ENCODE measurements at places on chromosomes 3 and 15.
A peak's percentile ranks its signal among the peaks of the same experiment; 100 is the strongest.

DNA sequence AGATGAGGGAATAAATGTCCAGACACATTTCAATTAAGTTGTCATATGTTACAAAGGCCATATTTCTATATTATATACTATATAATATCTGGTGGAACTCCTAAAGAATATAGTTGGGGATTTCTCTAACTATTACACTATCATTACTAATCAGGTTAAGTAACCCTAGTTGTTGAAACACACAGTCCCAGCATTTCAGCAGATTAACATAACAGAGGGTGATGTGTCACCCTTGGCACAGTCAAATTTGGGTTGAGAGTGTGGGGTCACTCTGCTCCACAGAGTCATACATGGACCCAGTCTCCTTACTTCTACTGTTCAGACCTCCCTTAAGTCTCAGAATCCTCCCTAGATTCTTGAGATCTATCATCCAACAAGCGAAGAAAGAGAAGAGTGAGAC lies 496.4 kb upstream of the MDFIC2 start:
- DNase-seq, result no peak

DNA sequence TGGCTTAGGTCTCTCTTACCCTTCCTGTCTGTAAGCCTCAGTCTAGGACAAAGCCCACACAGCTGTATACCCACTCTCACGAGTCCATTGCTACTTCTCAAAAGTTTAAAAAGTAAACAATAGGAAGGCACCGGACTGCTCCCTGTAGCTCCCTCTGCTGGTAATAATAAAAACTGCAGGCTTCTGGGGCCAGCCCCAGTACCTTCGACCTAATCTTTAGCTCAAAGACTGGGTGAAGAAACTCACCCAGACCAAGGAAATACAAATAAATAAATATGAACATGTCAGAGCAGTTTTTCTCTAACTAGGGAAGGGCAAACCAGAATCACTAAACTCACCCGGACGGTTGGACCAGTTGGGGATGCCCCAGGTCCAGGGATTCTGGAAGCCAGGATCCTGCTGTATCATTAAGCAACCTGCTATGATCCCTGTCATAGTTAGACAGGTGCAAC lies 5.0 kb downstream of the FAM219B start:
- DNase-seq, result peak; percentile 43

- DNase-seq, result no peak
Measured at GRCh38 chr15:41594801-41595746, 36.1 kb downstream of the TYRO3 start.

GRCh38 chr15:63025460-63025859 lies 17.1 kb upstream of the TPM1 start:
- no peak for DNase-seq

DNA sequence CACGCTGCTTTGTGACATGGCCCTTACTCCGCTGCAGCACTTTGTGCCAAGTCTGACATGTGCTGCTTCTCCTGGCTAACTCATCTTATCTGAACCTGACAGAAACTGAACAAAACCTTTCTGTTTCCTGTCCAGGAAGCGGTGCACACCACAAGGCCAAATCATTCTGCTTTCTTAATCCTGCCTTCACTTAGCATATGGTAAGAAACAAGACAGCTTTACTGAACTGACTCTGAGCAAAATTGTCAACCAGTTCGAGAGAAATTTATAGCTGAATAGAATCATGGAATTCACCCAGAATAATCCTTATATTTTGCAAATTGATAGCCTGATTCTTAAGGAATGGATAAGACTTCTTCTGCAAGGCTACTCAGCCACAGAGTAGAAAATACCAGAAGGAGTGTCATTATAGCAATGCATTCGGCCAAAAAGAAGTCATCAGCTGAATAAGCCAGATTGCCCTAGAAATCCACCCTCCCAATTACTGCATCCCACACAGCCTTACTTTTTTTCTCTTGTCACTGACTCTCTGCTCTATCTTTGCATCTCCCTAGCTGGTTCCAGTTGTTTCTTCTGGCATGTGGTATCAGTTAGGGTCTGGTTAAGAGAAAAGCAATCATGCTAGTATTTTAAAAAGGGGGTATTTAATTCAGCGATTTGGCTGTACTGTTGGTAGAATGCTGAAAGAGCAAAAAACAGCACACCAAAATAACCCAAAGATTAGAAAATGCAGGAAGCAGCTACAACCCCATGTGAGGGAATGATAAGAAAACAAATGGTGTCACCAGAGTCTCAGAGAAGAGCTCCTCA lies 41.6 kb upstream of the STRIT1 start:
- DNase-seq, result peak; percentile 2

- no peak for DNase-seq
Measured at GRCh38 chr15:78075490-78076230, 1.9 kb downstream of the TBC1D2B start.

DNA sequence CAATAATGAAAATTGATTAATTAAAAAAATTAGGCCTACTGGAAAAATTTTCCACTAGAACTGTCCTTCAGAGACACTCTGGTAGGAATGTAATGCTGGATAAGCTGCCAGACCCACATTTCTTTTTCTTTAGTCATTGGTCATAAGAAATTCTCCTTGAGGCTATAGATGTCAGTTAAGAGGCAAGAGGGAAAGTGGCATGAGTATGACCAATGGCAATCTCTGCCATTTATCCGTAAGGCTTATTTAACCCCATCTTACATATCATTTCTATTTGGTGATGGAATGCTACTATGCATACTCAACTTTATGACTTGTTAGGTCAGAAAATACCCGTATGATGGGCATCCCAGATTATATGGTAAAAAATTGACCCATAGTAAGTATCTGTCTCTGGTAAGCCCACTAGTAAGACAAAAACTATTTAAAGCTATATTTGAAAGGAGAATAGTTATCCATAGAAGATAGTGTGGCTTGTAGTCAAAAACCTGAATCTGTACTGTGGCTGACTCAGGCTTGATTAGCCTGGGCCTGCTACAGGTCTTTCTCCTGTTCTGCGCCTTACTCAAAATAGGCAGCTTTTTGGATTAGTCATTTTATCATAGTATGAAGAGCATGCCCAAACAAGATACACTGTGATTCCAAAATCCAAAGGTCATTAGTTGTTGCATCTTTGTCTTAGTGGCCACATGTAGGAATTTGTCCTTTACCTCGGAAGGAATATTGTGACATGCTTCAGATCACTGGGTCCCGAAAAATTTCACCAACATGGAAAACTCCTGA lies 314.7 kb downstream of the PYDC2 start:
- no peak for DNase-seq

GRCh38 chr3:128144512-128145187 lies 8.6 kb upstream of the EEFSEC start:
- no peak for DNase-seq

GRCh38 chr3:39779511-39780230 lies 29.7 kb upstream of the MYRIP start:
- no peak for DNase-seq

DNA sequence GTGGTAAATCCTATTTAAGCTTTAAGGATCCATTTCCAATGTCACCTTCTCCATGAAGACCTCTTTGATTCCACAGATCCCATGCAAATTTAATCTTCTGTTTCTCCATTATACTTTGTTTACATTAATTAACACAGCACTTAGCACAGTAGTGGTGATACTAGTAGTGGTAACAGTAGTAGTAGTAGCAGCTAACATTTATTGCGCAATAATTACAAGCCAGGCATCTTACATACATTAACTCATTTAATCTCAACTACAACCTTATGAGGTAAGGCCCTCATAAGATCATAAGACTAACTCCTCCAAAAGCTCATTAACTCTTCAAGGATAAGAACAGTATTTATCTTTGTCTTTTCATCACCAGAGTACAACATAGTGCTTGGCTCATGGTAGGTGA lies 54.8 kb upstream of the FSIP1 start:
- DNase-seq, result no peak

GRCh38 chr3:113258361-113258760 lies 47.0 kb downstream of the BOC start:
- no peak for DNase-seq

DNA sequence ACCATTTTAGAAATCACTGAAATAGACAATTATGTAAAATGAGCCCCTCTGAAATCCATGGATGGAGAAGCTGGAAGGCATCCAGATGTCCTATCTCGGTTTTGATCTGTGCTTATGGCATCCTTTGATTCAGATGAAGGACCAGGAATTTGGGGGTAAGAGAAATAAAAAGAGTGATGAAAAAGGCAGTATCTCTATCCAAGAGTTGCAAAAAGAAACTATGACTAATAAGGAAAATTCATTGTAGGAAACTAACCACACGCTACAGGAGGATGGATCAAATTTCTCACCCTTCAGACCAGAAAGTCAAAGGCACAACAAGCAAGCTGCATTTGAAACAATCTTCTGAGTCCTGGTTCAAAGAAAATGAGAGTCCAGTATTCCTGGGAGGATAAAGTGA lies 34.8 kb downstream of the SRGAP3 start:
- no peak for DNase-seq

DNA sequence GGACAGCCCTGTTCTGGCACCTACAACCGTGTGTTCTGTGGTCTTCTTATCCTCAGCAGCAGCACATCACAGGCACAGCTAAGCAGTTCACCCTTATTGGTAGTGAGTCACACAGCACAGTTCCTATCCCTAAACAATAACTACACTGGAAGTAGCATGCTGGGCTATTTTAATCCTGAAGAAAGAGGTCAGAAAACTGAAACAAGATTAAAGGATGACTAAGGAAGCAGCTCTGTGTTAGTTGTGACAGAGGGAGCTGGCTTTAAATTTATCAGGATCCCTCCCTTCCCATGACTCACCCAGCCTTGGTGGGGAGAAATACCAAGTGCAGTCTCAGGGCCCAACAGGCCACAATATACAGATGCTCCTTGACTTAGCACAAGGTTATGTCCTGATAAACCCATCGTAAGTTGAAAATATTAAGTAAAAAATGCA lies 144.3 kb downstream of the ERC2 start:
- DNase-seq, result no peak

- no peak for DNase-seq
Measured at GRCh38 chr3:195916291-195916690, 7.9 kb upstream of the TNK2 start.

GRCh38 chr3:30648670-30649357 lies 42.4 kb downstream of the TGFBR2 start:
- no peak for DNase-seq

- DNase-seq, result no peak
Measured at GRCh38 chr3:71703797-71704196, 21.4 kb downstream of the EIF4E3 start.

DNA sequence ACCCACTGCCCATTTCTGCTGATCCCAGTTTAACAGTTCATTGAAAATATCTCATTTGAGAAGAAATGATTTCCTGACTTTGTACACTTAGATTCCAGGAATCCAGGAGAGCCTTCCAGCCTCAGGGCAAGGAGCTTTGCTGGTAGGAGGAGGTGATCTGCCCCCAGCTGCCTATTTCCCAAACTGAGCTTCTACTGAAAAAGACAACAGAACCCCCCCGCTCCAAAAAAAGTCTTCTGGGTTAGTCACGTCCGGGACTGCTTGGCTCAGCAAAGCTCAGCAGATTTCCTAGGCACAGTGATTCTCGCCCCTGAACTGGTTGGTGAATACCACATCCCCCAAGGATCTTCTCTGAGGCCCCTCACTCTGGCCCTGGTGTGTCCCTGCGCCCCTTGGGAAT lies 13.1 kb downstream of the SLC6A6 start:
- no peak for DNase-seq

- no peak for DNase-seq
Measured at GRCh38 chr3:124934577-124934976, at the start of gene MUC13. TSS of gene MUC13 (minus strand) at chr3:124934751. CDS start at chr3:124934712, 39 bp downstream.

DNA sequence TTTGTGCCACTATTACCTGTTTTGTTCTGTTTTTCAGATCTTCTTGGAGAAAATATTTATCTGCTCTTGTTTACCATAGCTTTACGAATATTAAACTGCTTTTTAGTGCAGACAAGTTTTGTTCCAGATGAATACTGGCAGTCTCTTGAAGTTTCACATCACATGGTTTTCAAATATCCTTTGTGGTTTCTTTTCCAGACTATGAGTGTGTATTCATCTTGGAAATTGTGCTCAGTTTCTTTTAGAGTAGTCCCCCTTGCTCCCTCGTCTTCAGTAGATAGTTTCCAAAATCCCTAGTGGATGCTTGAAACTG lies 1.2 kb downstream of the PIGB start:
- no peak for DNase-seq

DNA sequence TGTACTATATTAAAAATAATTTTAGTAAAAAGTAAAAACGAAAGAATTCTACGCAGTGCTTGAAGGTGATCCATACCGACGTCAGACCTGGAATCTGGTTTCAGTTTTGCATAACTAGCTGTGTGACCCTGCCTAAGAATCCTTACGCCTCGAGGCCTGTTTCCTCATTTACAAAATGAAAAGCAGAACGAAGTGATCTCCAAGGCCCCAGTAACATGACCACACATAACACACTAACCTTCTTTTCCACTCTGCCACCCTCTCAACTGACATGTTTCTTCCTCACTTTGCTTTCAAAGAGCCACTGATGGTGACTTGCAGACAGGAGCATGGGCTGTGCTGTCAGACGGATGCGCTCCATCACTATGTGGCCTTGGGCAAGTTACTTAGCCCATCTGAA lies 4.8 kb downstream of the MESD start:
- no peak for DNase-seq

DNA sequence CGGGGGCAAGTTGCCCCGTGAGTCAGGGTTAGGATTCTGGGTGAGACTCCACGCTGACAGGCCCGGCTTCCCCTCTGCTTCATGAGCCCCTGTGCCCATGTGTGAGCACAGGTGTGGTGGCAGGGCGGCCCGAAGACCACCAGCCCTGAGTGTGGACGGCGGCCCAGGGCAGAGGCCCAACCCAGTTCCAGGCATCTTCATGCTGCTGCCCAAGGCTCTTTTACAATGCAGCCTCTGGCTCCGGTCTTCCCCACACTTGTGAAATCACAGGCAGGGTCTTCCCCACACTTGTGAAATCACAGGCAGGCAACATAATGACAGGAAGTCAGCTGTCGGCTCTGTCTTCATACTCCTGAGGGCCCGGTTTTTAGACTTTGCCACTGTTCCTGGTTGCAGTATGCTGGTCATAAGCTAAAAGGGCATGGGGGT lies 78.8 kb downstream of the AAGAB start:
- DNase-seq, result peak; percentile 40

- DNase-seq, result no peak
Measured at GRCh38 chr3:177547711-177548350, 350.5 kb upstream of the TBL1XR1 start.

DNA sequence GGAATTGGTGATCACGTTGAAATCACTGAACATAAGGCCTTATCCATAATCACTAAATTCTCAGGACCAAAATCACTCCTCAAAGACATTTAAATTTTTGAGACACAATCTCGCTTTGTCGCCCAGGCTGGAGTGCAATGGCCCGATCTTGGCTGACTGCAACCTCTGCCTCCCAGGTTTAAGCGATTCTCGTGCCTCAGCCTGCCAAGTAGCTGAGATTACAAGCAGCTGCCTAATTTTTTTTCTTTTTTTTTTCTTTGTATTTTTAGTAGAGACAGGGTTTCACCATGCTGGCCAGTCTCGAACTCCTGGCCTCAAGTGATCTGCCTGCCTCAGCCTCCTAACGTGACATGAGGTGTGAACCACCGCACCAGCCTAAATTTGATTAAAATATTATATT lies 61.7 kb downstream of the PLOD2 start:
- DNase-seq, result no peak

DNA sequence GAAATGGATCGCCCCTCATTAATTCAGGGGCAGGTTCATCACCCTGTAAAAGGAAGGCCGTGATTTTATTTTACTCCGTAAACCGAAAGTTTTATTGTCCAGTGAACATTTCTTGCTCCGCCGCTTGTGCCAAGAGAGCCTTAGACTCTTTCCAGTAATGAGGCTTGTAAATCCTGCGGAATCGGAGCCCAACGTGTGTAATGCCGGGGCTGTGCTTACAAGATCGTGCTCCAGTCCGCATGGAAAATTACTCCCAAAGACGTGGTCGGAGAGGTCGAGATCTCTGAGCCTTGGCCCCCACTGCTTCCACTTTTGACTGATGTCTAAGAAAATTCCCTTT lies 649 bp upstream of the PLOD2 start:
- DNase-seq, result no peak

Data from GM18507 (cell line).